Common myeloid progenitor, CD34-positive (primary cell): ENCODE measurements at places on chromosomes 5 and 9.

DNA sequence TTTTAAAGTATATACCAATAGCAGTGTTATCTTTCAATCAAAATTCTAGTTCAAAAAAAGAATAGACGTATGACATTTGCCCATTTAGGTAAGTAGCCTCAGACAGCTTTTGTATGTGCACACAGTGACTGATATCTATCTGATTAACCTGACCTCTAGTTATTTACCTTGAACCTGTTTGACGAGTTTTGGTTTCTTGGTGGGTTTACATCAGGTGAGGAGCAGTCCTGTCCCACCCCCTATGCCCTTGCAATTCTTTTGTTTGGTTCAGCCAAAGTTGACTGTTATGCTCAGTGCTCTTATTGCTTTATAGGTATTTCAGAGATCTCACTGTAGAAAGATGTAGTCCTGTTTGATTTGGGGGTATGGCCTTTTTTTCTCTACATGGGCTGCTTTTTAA lies 147.2 kb downstream of the ISOC1 start:
- DNase-seq: no peak

GRCh38 chr9:5375790-5376477 lies 36.3 kb upstream of the RLN1 start:
- no peak for DNase-seq

DNA sequence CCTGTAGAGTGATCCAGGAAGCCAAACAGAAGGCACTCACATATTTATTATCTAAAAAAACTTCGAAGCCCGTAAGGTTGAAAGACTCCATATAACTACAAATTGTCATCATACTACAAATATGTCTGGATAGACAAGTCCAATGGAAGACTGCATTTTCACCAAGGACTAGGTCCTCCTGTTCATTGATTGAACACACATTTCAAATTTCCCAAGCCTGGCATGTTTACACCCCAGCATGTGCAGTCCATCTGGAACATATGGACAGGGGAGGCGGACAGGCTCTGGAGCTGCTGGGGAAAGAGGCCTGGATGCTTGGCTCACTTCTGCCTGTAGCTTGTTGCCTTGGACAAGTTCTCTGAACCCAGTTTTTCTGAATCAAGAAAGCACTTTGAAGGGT lies 378.7 kb downstream of the ENC1 start:
- DNase-seq: no peak

- DNase-seq: no peak
Observed at GRCh38 chr5:149362541-149362940, 4.7 kb downstream of the PCYOX1L start.

GRCh38 chr5:11602298-11602697 lies 301.9 kb downstream of the CTNND2 start:
- no peak for DNase-seq

GRCh38 chr9:3662671-3663070 lies 136.9 kb upstream of the RFX3 start:
- DNase-seq: no peak

DNA sequence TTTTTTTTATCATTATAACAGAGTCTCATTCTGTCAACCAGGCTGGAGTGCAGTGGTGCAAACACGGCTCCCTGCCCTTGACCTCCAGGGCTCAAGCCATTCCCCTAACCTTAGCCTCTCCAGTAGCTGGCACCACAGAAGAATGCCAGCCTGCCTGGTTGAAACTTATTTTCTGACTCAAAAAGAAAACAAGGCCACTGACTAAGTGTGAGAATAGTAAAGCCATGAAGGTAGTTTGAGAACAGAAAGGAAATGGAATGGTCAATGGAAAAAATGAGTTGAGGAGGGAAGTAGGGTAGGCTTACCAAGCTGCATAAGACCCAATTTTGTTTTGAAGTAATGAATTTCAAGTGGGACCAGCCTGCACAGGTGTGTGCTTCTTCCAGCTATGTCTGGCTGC lies 82.8 kb upstream of the RORB start:
- DNase-seq: no peak

GRCh38 chr9:130570208-130570607 lies 9.2 kb upstream of the FUBP3 start:
- no peak for DNase-seq

DNA sequence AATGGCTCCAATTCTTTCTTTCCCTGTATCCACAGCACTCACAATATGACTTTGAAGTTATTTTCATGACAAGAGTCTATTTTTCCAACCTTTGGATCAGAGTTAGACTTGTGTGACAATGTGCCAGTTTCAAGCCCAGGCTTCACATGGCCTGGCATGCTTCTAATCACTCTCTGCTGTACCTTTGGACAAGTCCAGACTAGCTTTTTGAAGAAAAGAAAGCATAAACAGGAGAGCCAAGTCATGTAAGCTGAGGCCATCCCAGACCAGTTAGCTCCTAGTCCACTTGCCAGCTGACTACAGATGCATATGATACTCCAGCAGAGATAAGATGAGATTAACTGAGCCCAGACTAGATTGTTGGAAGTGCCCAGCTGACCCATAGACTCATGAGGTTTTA lies 513.6 kb upstream of the C9orf72 start:
- no peak for DNase-seq

DNA sequence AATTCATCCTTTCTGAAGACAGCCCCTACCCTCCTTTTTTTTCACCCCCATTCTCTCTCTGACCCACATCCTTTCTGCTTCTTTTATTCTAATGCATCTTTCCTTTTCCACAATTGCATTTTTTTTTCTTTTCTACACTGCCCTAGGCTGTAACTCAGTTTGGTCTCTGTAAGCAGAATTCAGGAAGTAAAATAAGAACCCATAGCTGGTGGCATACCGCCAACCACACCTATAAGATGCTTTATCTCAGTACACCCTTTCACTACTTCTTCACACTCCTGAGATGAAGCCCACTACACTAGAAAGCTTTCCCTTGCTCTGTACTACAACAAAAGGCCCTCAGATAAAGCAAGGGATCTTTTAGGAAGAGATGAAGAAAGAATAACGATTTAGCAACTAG lies 16.1 kb upstream of the TSSK1B start:
- peak; percentile 26 for DNase-seq

DNA sequence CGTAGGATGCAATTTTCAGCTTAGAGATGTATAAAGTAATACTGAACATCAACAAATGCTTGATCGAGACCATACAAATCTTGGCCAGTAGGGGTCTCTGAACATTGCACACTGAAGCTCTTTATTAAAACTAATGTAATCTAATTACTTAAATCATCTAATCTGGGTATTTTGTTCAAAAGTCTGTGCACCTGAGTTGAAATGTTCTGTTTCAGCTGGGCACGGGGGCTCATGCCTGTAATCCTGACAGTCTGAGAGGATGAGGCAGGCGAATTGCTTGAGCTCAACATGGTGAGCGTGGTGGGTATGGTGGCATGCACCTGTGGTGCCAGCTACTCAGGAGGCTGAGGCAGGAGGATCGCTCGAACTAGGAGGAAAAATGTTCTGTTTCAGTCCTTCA lies 41.0 kb downstream of the ESM1 start:
- peak; percentile 47 for DNase-seq

DNA sequence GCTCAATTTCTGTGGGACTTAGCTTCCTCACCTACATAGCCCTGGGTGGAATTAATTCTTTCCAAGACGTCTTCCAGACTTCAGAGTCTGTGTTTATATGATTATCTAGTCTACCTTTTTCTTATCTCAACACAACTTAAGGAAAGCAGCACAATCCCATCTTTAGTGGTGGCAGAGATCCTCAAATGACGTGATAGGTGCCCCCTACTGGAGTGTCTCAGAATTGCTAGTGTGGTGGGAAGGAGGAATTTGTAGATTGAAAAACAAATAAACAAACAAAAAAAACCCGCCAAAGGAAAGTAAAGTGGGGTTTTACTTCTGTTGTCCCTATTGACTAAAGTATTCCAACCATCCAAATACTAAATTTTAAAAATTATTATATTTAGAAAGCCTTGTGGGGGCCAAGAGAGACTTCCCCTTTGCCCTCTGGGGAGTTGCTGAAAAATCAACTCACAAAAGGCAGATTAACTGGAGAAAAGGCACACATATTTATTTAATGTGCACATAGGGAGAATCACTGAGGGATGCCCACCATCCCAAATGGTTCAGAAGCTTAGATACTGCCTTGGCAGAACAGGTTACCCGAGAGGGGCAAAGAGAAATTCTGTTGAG lies 283.3 kb downstream of the TMEM167A start:
- peak; percentile 29 for DNase-seq

GRCh38 chr9:137482094-137482781 lies 23.1 kb upstream of the NSMF start:
- peak; percentile 57 for DNase-seq

DNA sequence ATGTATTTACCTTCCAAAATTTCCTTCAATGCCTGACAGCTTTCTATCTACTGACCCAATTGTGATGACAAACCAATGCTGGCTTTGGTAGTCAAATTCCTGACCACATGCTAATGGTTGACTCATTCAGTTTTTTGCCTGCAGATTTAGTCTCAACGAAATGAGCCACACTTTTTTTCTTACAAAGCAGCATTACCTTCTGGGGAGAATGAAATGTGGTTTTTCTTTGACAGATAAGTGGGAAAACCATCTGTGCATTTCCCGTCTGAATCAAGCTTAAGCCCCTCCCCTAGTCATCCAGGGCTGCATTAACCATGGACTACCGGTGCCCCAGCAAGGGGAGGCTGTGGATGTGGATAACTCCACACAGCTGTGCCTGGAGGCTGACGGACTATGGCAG lies 99.6 kb upstream of the TAF11L2 start:
- DNase-seq: peak; percentile 22
